ENCODE measurements at places on chromosomes 4 and X. TPM values are rescaled to one million over a fixed set of nuclear protein-coding genes. Genes with fewer than 3 reads are reported as not detected.

GRCh38 chr4:117623326-117623725 is 411.0 kb upstream of the NDST3 start:
- no peak for DNase-seq

ZMAT1 gene
- polyA plus RNA-seq: 23.1 TPM

TMEM156 gene
- polyA plus RNA-seq: 4.4 TPM

UBA6 gene
- 44.8 TPM for polyA plus RNA-seq

TSPAN6 gene
- 161 TPM for polyA plus RNA-seq

All from right renal pelvis (tissue), 4 donors.